ENCODE measurements at places on chromosomes 7 and 10.

- no peak for DNase-seq
Measured at GRCh38 chr10:119368991-119369869, 161.9 kb downstream of the GRK5 start.

- DNase-seq = no peak
Measured at GRCh38 chr7:27746978-27747377, 7.0 kb downstream of the TAX1BP1 start.

GRCh38 chr7:15862781-15863165, 176.3 kb upstream of the MEOX2 start:
- no peak for DNase-seq

- no peak for DNase-seq
Measured at GRCh38 chr7:33191340-33191739, 62.0 kb downstream of the BBS9 start.

DNA sequence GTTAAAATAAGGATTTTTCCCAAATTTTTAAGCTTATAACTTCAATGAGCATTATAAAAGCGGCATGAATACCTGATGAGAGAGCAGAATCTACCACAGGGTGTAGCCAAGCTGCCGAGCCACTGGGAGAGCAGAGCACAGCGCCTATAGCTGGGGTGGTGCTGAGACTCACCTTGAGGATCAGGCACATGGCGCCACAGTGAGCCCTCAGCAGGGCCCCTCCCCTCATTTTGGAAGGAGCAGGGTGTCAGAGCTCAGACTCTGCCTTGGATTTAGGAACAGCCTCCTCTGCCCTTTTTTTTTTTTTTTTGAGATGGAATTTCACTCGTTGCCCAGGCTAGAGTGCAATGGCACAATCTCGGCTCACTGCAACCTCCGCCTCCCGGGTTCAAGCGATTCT, 118.6 kb downstream of the SRPK2 start:
- DNase-seq = peak; percentile 3

Data from T-cell (primary cell).